ENCODE measurements at places on chromosomes 2 and 18. TPM values are rescaled to one million over a fixed set of nuclear protein-coding genes. Genes with fewer than 3 reads are reported as not detected.

The HOXD12 gene
- 0.27 TPM for total RNA-seq

DNA sequence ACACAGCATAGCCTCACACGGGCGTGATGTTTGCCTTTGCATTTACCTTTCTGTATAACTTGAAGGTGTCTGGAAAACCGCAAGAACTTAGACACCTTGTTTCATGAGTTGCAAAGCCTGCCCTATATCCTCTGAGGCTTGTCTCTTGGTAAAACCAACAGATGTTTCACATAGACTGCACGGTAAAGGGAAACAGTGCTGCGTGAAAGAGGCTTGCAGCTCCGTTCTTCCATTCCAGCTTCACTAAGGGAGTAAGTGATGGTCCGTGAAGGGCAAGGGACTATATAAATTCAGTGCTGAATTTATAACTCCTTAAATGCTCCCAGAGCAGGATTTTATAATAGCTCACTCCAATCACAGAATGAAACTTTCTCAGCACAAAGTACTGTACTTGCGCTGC lies 360.5 kb downstream of the SOX11 start:
- peaks cover 32% of the 10 kb centered on the region for H3K4me1 ChIP-seq
- DNase-seq = no peak
- H3K4me3 ChIP-seq = no peak overlapping the region
- peaks cover 10% of the 10 kb centered on the region for H3K27me3 ChIP-seq
- peaks cover 7% of the 10 kb centered on the region for H3K36me3 ChIP-seq
- no peak overlapping the region for H3K27ac ChIP-seq

The TOGARAM2 gene
- total RNA-seq = 0.40 TPM

DNA sequence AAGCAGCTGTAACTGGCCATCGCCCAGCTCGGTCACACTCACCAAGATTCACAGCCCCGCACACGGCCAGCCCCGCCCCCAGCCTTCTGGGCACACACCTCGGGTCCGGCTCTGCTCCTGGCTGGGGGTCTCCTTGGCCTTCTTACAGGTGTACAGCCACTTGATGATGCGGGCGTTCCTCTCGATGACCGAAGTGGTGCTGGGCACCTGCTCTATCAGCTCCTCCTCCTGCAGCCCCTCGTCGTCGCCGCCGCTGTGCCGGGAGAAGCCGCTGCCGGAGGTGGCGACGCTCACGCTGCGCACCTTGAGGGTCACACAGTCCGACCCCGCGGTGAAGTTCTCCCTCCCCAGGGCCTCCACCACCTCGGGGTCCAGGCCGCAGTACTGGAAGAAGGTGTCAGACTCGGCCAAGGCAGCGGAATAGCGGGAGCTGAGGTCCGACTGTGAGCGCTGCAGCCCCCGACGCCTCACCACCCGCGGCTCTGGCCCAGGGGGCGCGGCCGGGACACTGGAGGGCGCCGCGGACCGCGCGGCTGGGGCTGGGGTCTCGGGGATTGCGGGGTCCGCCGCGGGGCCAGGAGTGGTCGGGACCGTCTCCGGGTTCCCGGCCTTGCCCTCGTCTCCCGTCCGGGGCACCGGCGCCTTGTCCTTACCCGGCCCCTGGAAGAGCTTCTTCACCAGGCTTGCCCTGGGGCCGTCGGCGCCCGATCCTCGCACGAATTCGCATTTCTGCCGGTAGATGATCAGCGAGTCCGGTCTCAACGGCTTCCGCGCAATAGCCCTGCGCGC lies 769 bp downstream of the FAM110C start:
- H3K4me3 ChIP-seq = peak overlapping the region; percentile 75
- H3K4me1 ChIP-seq = peaks cover 27% of the 10 kb centered on the region
- H3K27me3 ChIP-seq = peaks cover 67% of the 10 kb centered on the region
- no peaks in the 10 kb centered on the region for H3K36me3 ChIP-seq

GRCh38 chr2:16102976-16103380 lies 162.6 kb downstream of the MYCN start:
- peak overlapping the region; percentile 30 for H3K27ac ChIP-seq
- no peaks in the 10 kb centered on the region for H3K27me3 ChIP-seq
- no peak for DNase-seq
- H3K4me1 ChIP-seq = peaks cover 31% of the 10 kb centered on the region

DNA sequence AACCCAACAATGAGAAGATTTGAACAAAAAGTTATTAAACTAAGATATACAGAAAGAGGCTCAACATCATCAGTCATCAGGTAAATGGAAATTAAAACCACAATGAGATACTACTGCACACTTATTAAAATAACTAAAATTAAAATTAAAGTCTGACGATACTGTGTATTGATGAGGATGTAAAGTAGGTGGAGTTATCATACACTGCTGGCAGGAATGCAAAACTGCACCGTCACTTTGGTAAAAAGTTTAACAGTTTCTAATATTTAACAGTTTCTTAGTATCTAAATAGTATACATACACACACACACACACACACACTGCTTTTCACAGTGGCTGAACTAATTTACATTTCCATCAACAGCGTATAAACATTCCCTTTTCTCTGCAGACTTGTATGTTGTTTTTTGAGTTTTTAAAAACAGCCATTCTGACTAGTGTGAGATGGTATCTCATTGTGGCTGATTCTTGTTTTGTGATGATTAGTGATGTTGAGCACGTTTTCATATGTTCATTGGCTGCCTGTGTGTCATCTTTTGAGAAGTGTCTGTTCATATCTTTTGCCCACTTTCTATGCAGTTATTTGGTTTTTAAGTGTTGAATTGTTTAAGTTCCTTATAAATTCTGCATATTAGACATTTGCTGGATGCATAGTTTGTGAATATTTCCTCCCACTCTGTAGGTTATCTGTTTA lies 726.9 kb upstream of the CHAC2 start:
- no peaks in the 10 kb centered on the region for H3K27me3 ChIP-seq
- H3K4me3 ChIP-seq = no peak overlapping the region
- no peak for DNase-seq
- H3K36me3 ChIP-seq = no peaks in the 10 kb centered on the region

GRCh38 chr2:10309286-10309685 lies 6.6 kb downstream of the HPCAL1 start:
- H3K36me3 ChIP-seq = no peaks in the 10 kb centered on the region
- H3K4me1 ChIP-seq = peaks cover 18% of the 10 kb centered on the region
- no peak overlapping the region for H3K4me3 ChIP-seq
- H3K27me3 ChIP-seq = peaks cover 23% of the 10 kb centered on the region

DNA sequence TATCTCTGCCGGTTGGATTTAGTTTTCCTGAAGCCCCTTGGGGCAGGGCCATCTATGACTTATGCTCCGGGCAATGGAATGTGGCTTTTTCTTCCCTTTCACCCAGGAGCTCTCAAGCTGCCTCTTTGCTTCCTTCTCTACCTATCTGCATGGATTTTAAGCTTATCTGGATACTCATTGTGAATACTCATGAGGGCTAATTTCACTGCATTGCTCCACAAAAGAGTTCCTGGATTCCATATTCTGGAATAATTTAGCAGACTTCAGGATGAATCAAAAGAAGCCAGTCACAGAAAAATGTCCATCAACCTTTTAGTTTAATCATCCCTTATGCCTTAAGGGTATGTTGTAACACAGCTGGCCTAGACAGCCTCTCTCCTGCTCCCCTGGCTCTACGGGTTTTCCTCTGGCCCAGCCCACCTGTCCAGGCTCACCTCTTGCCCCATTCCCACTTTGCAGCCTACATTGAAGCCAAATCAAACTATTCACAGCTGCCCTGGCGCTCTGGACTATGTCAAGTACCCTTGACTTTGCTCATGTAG lies 122.8 kb upstream of the RMDN2 start:
- H3K4me1 ChIP-seq = peaks cover 33% of the 10 kb centered on the region
- DNase-seq = no peak
- H3K27me3 ChIP-seq = no peaks in the 10 kb centered on the region
- H3K36me3 ChIP-seq = peaks cover 2% of the 10 kb centered on the region
- peak overlapping the region; percentile 68 for H3K27ac ChIP-seq

- H3K36me3 ChIP-seq = peaks cover 3% of the 10 kb centered on the region
- no peak overlapping the region for H3K27ac ChIP-seq
- H3K4me1 ChIP-seq = peaks cover 5% of the 10 kb centered on the region
- H3K4me3 ChIP-seq = no peak overlapping the region
- H3K27me3 ChIP-seq = no peaks in the 10 kb centered on the region
- DNase-seq = no peak
Observed at GRCh38 chr2:134193006-134193405, 60.9 kb upstream of the MGAT5 start.

DNA sequence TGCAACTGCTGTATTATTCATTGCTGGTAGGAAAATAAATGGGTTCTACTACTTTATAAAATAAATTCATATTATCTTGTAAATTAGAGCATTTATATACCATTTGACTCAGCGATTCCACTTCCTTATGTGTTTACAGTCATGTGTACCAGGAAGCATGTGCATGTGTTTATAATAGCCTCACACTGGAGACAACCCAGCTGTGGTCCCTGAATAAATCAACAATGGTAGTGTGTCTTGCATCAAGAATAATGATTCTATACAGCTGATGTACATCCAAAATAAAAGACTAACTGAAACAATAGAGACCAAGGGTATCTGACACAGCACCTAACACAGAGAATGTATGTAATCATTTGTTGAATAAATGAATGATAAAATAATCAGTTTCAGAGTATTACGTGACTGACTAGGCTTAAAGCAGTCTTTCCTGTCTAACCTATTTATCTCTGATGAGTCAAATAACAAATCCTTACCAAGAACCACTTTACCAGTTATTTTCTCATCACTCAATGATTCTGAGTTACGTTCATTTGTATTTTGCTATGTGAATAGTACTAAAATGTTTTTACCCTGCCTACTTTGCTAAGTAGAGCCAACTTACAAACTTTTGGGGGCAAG lies 216.8 kb downstream of the UBE2E3 start:
- peaks cover 4% of the 10 kb centered on the region for H3K27me3 ChIP-seq
- no peaks in the 10 kb centered on the region for H3K36me3 ChIP-seq
- no peak for DNase-seq

DNA sequence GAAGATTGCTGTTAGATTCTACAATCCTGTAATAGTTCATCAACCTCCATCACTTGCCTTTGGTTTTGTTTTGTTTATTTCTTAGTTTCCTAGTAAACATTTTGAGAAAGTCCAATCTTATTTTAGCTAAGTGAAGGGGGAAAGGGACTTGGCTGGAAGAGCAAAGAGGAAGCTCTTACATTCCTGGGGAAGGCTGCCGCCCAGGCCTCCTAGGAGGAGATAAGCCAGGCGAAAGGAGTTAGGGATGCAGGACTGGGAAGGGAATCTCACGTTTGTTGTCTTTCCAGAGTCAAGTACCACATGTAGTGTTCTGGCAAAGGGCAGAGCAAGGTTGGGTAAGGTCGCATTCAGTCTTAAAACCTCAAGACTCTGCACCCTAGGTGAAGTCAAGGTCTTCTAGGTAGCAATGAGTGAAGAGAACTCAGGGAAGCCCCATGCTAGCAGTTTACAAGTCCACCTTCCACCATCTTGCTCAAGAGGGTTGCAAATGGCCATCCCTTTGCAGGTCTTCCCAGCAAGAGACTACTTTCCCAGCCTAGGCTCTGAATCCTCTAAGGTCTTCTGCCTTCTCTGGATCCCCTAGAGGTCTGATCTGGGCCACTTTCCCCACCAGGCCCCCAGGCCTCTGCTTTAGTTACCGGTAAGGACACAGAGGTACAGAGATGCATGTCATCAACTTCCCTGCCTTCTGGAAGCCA lies 320.7 kb downstream of the CYP26B1 start:
- H3K4me3 ChIP-seq = no peak overlapping the region
- DNase-seq = peak; percentile 26
- no peak overlapping the region for H3K27ac ChIP-seq
- H3K4me1 ChIP-seq = peaks cover 9% of the 10 kb centered on the region
- H3K36me3 ChIP-seq = peaks cover 5% of the 10 kb centered on the region

- no peaks in the 10 kb centered on the region for H3K27me3 ChIP-seq
- H3K36me3 ChIP-seq = peaks cover 25% of the 10 kb centered on the region
- no peak overlapping the region for H3K27ac ChIP-seq
- DNase-seq = no peak
Observed at GRCh38 chr2:169185711-169186110, 116.3 kb downstream of the DHRS9 start.

The TCF7L1 gene
- total RNA-seq = 48.3 TPM

DNA sequence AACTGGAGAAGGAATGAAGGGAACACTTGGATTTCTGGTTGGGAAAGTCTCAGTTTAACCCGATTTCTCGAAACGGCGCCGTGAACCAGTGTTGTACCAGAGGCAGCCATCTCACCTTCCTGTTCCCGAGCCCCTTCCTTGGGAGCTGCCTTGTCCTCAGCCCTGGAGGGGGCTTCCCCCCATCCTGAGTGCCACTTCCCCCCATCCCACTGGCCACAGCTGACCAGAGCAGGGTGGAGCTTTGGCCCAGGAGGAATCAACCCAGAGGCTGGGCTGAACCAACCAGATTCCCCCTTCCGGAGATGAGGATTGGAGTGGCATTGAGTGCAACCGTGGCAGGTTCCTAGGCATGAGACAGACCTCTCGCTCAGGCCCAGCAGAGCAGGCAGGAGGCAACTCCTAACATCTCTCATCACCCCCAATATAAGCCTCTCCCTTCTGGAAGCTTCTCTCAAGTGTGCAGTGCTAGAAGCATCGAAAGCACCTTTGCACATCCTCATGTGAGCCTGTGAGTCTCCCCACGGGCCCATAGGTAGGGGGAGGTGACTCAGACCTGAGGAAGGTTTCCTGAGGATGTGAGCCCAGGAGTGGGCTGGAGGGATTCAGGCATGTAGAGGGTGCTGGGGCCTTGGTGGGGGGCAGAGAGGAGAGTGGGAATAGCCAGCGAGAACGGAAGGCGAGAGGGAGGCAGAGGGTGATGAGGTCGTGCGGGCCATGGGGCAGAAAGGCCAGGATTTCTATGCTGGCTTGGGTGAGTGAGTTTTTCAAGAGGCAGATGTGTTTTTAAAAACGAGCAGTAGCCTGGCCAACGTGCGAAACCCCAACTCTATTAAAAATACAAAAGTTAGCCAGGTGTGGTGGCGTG lies 11.9 kb downstream of the NGEF start:
- H3K27ac ChIP-seq = no peak overlapping the region
- no peak for DNase-seq
- no peaks in the 10 kb centered on the region for H3K4me1 ChIP-seq
- H3K36me3 ChIP-seq = no peaks in the 10 kb centered on the region
- H3K4me3 ChIP-seq = no peak overlapping the region
- H3K27me3 ChIP-seq = peaks cover 4% of the 10 kb centered on the region

GRCh38 chr2:160674146-160674750 lies 180.6 kb upstream of the RBMS1 start:
- no peak for DNase-seq
- no peaks in the 10 kb centered on the region for H3K36me3 ChIP-seq
- no peak overlapping the region for H3K4me3 ChIP-seq

GRCh38 chr2:20509301-20509769 lies 62.5 kb downstream of the RHOB start:
- H3K36me3 ChIP-seq = no peaks in the 10 kb centered on the region
- H3K27me3 ChIP-seq = no peaks in the 10 kb centered on the region
- H3K4me1 ChIP-seq = peaks cover 25% of the 10 kb centered on the region
- H3K4me3 ChIP-seq = no peak overlapping the region

- no peaks in the 10 kb centered on the region for H3K4me1 ChIP-seq
- H3K27me3 ChIP-seq = no peaks in the 10 kb centered on the region
- H3K4me3 ChIP-seq = no peak overlapping the region
- H3K36me3 ChIP-seq = no peaks in the 10 kb centered on the region
- no peak for DNase-seq
- H3K27ac ChIP-seq = no peak overlapping the region
Observed at GRCh38 chr2:45952591-45952990, 301.1 kb downstream of the PRKCE start.

The EML6 gene
- 0.93 TPM for total RNA-seq

Measured in mesothelial cell of epicardium (in vitro differentiated cells).